ENCODE measurements at places on chromosomes 16 and 17.
A peak's percentile ranks its signal among the peaks of the same experiment; 100 is the strongest.

DNA sequence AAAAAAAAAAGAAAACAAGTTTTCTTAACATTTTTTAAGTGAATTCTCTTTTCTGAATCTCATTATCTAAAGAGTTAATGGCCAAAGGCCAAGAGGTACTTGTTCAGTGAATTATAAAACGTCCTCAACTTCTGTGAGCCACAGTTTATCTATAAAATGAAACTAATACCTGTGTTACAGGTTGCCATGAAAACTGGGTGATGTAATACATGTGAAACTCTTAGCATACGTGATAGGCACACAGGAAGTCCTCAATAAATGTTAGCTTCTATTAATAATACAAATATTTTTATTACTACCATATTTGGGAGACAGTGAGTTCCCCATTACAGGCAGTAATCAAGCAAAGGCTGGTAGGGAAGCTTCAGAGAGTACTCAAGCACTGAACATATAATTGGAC is 13.5 kb upstream of the INPP5K start:
- DNase-seq = no peak

DNA sequence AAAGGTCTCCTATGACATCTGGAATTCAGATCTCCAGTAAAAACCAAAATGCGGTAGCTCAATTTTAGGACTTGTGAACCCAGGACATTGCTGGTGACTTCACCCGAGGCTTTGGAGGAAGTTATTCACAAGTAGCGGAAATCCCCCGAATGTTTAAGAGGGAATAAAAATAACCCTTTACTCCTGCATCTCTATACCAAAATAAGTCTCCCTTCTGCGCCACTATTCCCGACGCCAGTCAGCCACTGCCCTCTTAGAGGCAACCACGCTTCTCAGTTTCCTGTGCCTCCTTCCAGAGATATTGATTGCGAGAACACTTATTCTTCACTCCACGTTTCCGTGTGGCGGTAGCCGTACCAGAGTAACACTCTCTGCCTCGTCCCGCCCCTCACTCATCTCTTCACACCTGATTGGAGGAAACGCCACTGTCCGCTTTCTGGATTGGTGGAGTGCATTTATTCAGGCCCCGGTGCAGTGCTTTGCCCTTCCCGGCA is 27.4 kb downstream of the EMP2 start:
- no peak for DNase-seq

- DNase-seq = no peak
These were observed 8.0 kb upstream of the AKAP1 start for GRCh38 chr17:57077000-57077399.

DNA sequence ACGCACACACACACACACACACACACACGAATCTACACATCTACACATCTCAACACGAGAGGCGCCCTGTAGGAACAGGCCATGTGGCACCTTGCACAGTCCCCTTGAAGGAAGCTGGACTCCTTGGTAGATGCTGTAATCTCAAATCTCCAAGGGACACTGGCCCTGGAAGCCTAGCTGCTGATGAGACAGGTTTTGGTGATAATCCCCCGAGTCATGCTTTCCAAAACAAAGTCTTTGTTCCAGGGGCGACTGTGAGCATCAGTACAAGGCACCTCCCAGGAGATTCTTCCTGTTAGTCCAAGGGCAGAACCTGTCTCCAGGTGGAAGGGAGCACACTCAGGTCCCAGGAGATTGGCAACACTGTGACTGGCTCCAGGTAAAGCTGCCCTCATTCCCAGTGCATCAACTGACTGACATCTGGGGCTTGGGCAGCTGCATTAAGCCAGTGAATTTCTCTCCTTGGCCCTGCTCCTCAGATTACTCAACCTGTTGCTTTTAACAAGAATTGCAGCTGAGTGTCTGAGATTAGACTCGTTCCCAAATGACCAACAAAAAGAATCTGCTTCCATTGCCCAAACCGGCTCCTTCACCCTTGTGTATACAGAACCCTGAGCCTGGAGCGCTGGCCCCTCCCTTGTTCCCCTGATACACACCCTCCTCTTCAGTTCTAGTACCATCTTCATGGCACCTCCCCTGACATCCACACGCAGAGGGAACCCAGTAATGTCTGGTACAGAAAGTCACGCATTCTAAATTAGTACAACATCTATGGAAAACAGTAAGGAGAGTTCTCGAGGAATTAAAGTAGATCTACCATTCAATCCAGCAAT is 13.9 kb upstream of the TNRC6C start:
- no peak for DNase-seq

DNA sequence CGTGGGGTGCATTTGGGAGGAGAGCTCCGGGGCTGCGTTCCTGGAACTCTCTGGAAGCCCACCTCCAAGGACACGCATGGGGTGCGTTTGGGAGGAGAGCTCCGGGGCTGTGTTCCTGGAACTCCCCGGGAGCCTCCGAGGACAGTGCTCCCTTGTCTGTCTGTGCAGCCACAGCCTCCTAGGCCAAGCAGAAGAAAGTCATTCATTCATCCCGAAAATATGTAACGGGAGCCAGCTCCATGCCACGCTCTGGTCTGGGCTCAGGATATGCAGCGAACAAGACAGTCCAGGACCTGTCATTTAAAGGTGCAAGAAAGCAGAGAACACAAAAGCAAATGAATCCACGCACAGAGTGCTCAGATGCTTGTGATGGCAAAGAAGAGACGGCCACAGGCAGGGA is 7.9 kb downstream of the ENPP7 start:
- DNase-seq = no peak

DNA sequence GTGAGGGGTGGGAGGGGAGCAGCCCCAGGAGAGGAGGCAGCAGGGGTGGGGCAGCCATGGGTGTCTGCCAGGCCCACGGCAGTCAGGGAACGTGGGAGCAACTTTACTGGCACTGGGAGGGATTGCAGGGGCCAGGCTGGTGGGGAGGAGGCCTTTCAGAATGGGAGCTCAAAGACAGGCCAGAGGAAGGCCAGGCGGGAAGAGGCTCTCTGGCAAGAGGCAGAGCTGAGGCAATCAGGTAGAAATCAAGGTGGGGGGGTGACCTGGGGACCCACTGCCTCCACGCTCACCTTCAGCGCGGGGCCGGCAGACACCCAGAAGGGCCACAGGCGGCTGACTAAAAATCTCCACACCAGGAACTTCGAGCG is 11.9 kb upstream of the GSE1 start:
- DNase-seq = no peak

GRCh38 chr17:81553018-81553615 is 964 bp upstream of the FAAP100 start:
- peak; percentile 92 for DNase-seq

DNA sequence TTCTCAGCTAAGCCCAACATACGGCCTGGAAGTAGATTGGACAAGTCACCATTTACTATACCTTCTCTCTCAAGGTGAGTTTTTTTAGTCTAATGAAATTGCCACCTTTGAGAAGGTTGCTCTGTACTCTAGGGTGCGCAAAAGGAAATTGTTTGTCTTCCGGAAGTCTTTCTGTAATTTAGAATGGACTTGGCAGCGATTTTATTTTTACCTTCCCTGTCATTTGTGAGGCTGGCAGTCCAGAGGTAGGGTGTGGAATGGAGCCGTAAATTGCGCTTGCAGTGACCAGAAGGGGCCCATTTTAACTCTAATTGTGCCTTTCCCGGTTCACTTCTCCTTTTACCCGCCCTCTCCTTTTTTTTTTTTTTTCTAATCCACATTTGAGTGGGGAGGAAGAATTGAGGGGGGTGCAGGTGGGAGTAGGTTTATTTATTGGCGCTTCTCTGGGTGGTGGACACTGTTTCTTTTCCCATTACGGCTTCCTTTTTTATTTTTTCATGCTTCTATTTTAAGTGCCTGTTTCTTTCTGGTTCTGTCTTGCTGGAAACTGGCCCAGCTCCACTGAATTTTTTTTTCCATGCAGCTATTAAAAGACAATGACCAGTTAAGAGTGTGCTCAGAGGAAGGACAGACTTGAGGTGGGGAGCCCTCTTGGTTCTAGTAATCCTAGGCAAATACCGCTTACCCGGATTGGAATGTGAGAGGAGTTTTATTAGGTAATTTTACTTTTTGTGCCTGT is 89.7 kb upstream of the CLEC18A start:
- DNase-seq = no peak

- DNase-seq = no peak
These were observed 4.7 kb upstream of the PRKAR1A start for GRCh38 chr17:68507576-68507975.

- DNase-seq = no peak
These were observed 29.0 kb upstream of the SSTR2 start for GRCh38 chr17:73135766-73136165.

GRCh38 chr17:73777131-73777449 is 132.8 kb upstream of the SDK2 start:
- DNase-seq = no peak

DNA sequence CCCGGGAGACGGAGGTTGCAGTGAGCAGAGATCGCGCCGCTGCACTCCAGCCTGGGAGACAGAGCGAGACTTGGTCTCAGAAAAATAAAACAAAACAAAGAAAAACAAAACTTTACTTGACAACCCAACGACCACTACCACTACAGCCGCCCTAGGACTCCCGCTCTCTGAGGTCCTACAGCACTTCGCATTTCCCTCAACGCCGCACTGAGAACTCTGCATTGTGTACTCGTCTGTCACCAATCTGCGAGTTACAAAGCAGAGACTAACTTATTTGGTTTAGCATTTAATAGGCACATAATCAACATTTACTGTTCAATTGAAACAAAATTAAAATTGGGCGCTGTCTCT is 479 bp upstream of the ZNF207 start:
- DNase-seq = peak; percentile 67

GRCh38 chr17:16171613-16172012 is 43.7 kb downstream of the NCOR1 start:
- DNase-seq = peak; percentile 93

DNA sequence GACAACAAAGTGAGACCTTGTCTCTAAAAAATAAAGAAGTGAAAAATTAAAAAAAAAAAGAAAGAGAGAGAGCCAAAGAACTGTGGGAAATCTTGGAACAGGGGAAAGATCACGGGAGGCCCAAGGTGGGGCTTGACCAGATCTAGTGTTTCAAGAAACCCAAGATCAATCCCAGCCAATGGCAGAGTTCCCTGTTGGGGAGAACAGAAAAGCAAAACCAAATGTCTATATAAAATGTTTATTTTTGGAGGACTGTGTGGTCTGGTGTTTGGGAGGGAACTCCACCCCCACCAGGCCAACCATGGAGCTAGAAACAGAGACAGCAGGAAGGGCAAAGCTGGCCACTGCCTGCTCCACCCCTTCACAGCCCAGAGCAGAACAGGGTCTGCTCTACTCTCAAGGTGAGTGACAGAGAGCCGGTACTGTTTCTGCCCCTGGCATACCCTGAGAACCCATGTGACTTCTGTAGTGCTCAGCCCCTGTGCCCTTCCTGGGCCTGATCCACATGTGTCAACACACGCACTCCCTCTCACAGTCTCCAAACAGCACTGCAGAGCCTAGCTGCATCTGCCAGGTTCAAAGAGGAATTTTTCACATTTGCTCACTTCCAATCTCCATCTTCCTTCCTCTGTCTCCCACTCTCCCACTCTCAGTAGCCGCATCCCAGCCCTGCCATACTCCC is 3.7 kb downstream of the TMEM101 start:
- DNase-seq = no peak

GRCh38 chr16:56389554-56389953 is 35.8 kb downstream of the AMFR start:
- DNase-seq = no peak

GRCh38 chr16:72590151-72590937 is 418.4 kb upstream of the PMFBP1 start:
- no peak for DNase-seq

DNA sequence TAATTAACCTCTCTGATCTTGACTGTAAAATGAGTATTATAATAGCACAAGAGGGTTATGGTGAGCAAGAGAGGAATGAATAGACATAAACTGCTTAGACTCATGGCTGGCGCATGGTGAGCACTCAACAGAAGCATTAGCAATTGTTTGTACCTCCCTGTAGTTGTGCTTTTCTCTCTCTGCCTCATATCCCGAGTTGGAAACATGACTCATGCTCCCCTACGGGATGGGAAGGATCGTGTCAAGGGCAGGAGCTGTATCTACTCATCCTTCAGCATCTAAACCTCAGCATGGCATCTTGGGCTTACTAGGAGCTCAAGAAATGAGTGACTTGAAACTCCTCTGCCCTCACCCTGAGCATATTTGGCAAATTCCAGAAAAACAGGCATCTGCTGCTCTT is 299.6 kb downstream of the MAP2K4 start:
- no peak for DNase-seq

DNA sequence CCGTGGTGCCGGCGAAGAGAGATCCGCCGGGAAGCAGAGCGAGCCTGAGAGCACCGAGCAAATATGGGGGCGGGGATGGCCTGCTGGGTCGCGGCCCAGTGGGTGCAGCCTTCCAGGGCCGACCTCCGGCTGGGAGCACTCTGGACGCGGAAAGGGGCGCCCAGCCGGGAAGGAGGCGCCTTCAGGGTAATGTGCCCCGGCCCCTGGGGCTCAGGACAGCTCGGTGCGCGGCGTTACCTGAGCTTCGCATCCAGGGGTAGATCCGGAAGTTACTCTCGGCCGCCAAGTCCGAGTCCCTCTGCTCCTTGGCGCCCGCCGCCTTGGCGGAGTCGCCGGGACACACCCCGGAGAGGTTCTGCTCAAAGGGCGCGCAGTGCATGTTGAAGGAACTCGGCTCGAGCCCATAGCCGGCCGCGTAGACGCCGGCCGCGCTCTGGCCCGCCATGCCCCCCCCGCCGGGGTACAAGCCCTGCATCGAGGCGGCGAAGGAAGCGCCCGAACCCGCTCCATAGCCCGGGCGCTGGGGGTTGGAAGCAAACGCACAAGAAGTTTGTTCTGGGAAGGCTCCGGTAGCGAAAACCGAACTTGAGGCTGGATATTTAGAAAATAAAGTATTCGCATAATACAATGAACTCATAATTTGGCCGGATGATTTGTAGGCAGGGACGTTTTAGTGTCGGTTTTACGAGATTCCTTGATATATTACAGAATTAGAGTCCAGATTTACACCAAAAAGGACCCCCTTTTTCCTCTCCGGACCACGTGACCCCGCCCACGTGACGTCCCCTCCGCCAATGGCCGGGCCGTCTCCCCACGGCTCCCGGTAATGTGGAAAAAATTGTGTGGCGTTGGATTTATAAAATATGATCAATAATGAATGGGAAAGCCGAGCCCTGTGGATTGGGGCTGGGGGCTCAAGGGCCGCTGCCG is at the start of gene HOXB7:
HOXB7 (minus strand) TSS at position 736 of the 930 bp plus-strand sequence; CDS start at position 637, 99 bp downstream.
- DNase-seq = no peak

- DNase-seq = no peak
These were observed 8.0 kb upstream of the SERPINF1 start for GRCh38 chr17:1753767-1754429.

GRCh38 chr17:65058593-65058992 is 2.1 kb upstream of the GNA13 start:
- peak; percentile 22 for DNase-seq

- no peak for DNase-seq
These were observed 485.7 kb downstream of the HS3ST4 start for GRCh38 chr16:26177438-26177837.

DNA sequence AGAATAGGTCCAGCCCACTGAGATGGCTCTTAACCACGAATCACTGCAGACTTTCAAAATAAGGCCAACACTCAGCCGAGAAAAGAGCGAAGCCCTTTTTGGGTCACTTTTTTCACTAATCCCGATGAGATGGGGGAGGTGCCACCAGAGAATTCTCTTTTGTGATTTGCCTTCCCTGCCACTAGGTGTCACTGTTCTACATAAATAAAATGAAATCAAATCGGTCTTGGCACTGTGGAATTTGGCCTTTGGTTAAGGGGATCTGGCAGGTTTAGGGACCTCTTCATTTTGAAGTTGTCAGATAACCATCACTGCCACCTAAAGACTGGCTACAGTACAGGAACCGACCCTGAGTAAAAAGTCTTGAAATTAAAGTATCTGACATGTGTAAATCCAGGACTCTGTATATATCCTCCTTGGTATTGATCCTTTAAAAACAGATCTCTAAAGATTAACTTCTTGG is 147.0 kb downstream of the HS3ST4 start:
- DNase-seq = peak; percentile 72

GRCh38 chr17:6568184-6568758 is 11.9 kb upstream of the PITPNM3 start:
- no peak for DNase-seq

Data from NCI-H510A treated with DMSO at 0.1 percent for 48 hours (cell line).